ENCODE measurements at places on chromosomes 4 and X. TPM values are rescaled to one million over a fixed set of nuclear protein-coding genes. Genes with fewer than 3 reads are reported as not detected.

DNA sequence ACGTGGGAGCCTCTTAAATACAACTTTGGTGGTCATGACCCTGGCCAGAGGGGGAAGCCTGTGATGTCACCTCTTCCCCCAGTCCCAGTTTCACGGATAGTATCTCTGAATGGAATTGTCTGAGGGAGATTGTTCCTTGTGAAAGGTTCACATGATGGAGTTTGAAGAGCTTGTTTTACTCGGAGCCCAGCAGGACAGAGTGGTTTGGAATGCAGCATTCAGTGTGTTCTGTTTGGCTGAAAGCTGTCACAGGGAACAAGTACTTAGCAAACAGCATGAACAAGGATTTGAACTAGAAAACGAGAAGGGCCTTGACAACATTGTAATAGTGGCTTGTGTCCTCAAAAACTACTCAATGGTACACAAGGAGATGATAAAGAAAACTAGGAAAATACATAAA lies 133.9 kb upstream of the CXorf66 start:
- DNase-seq = no peak
- H3K27me3 ChIP-seq = peaks cover 6% of the 10 kb centered on the region
- no peak overlapping the region for H3K4me3 ChIP-seq
- H3K4me1 ChIP-seq = no peaks in the 10 kb centered on the region

DNA sequence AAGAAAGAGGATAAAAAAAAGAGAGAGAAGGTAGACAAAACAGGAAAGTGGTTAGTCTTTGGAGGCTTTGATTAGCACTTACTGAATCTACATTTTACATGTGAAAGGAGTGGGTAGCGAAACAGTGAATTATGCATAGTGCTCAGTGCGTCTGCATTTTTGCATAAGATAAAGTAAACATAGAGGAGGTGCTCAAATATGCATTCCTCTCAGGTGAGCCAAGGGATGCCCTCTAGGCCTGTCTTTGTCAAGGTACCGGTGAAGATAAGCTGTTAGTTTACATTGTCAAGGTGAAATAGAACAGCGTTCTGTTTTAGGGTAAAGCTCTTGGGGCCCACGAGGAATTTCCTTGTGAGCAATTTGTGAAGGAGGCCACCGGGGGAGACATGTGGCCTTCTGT lies 260.6 kb downstream of the TRIML1 start:
- H3K4me3 ChIP-seq = no peak overlapping the region
- H3K27me3 ChIP-seq = no peaks in the 10 kb centered on the region
- H3K27ac ChIP-seq = no peak overlapping the region
- no peaks in the 10 kb centered on the region for H3K36me3 ChIP-seq
- H3K4me1 ChIP-seq = no peaks in the 10 kb centered on the region

MAGEA9B gene
- total RNA-seq = not detected

DNA sequence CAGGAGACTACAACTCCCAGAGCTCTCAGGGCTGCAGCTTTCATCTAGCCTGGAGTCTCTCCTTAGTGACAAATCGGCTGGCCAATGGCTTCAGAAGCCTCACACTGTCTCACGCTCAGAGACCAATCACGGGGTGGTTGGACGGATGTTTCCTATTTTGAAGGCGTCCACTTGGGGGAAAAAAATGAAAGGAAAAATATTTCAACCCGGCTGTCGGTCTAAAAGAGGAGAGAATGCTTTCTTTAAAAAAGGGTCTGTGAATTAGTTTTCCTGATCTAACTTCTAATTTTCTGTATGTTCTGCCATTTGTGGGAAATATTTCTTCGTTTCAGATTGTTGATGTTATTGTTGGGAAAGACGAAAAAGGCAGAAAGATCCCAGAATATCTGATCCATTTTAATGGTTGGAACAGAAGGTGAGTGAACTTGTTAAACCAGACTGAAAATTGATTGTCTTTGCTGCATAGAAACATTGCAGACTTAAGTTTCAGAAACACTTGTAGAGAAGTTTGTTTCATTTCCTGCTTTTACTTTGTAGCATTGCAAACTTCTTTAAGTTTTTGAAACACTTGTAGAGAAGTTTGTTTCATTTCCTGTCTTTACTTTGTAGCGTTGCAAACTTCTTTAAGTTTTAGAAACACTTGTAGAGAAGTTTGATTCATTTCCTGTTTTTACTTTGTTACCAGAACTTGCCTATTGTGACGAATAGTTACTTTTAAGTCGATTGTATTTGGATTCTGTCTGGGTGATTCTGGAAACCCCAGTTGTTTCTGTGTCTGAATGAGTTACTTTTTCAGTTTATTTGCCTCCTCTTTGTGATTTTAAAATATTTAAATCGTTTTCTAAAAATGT lies 1.6 kb downstream of the MSL3 start:
- peak overlapping the region; percentile 49 for H3K4me3 ChIP-seq
- peak; percentile 75 for DNase-seq
- H3K27me3 ChIP-seq = no peaks in the 10 kb centered on the region

GRCh38 chr4:112172180-112172579 lies 26.9 kb downstream of the FAM241A start:
- no peak overlapping the region for H3K27ac ChIP-seq
- H3K36me3 ChIP-seq = no peaks in the 10 kb centered on the region
- H3K27me3 ChIP-seq = no peaks in the 10 kb centered on the region

- no peaks in the 10 kb centered on the region for H3K36me3 ChIP-seq
- H3K4me3 ChIP-seq = no peak overlapping the region
- H3K27me3 ChIP-seq = no peaks in the 10 kb centered on the region
- no peaks in the 10 kb centered on the region for H3K4me1 ChIP-seq
- no peak for DNase-seq
Observed at GRCh38 chrX:48854898-48855297, 19.5 kb upstream of the PCSK1N start.

TEC gene
- 4.5 TPM for total RNA-seq

CLNK gene
- total RNA-seq = 0.15 TPM
